HFFc6 (cell line): ENCODE measurements at places on chromosomes 6 and 20. TPM values are rescaled to one million over a fixed set of nuclear protein-coding genes. Genes with fewer than 3 reads are reported as not detected.
A peak's percentile ranks its signal among the peaks of the same experiment; 100 is the strongest.

DNA sequence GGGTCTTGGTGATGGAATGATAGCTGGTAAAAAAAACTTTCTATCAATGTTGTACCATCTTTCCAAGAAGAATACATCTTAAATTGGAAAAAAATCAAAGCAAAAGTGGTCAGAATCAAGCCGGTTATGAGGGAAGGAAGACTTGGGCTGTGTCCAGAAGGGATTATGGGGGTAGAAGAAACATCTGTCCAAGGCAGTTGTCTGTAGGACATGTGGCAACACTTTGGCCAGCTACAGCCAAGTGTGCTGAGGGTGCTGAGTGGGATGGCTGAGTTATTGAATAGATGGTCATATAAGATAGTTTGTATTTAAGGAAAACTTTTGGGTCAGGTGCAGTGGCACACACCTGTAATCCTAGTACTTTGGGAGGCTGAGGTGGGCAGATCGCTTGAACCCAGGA is 38.4 kb downstream of the INSM1 start:
- DNase-seq = no peak

GRCh38 chr6:85134172-85134571 is 315.7 kb upstream of the NT5E start:
- no peak for DNase-seq

DNA sequence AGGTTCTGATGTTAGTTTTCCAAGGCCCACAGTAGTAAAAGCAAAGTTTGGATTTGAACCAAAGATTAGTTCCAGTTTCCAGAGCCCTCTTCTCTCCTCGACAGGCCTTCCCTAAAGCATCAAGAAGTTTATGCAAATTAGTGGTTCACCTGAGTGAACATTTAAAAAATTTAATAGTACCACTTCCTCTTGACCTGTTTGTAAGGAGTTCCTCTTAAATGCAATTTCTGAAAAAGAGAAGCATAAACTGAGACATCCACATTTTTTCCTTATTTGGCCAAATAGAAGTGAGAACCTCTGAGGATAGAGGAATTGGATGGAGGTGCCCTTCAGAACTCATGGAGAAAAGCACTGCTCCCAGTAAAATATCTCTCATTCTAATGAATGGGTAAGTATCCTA is 1.2 kb upstream of the DSE start:
- DNase-seq = no peak

DNA sequence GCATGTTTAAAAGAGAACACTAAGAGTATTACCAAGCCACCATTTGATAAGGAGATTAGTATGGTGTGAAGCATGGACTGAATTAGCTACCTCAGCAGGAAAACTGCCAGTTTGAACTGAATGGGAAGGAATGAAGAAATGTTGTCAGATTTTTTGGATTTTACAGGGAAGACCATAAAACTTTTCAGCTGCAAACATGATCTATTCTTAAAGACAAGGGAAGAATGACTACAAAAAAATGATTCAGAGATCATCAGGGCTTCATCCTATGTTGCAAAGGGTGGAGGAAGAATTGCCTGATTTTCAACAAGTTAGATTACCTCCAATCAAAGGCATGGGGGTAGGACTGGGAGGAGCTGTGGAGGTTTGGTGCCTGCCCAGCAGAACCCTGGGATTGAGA is 49.3 kb upstream of the MTRF1L start:
- no peak for DNase-seq

- peak; percentile 63 for DNase-seq
These were observed 51.6 kb upstream of the FAM184A start for GRCh38 chr6:119129968-119130484.

- no peak for DNase-seq
These were observed 278.6 kb downstream of the COL12A1 start for GRCh38 chr6:74927299-74927698.

DNA sequence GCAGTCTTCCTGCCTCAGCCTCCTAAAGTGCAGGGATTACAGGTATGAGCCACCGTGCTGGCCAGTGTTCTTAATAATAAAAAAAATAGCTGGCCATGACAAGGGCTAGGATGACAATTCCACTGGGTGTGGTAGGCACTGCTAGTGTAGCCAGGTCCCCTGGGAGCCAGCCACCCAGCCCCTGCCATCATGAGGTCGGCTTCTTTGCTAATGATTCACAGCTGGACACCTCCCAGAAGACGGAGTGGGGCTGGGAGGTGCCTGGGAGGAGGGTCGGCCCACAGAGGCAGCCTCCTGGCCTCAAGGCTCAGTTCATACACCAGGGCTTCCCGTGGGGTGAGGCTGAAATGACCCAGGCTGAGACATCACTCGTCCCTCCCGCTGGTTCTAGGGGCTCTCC is 230.4 kb downstream of the TAF4 start:
- no peak for DNase-seq

DNA sequence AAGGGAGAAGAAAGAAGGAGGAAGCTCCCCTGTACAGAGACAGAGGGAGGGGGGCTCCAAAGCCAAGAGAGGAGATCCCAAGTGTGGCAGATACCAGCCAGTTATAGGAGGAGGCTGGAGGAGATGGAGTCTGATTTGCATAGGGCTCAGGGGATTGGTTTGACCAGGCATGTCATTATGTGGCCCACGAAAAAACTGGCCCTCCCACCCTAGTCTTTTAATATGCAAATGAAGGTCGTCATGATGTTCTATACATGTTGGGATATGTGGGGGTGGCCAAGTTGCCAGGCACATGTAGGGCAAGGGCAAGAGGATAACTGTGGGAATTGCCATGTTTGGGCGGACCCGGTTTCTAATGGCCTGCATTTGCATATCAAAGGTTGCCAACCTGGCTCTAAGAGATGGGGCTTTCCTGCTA is 17.6 kb upstream of the ZFP64 start:
- no peak for DNase-seq

Gene SLC44A4
- 0.09 TPM in 1 of 3 replicates, not detected in the others for total RNA-seq

GRCh38 chr6:39029156-39030011 is 19.2 kb upstream of the GLP1R start:
- no peak for DNase-seq

DNA sequence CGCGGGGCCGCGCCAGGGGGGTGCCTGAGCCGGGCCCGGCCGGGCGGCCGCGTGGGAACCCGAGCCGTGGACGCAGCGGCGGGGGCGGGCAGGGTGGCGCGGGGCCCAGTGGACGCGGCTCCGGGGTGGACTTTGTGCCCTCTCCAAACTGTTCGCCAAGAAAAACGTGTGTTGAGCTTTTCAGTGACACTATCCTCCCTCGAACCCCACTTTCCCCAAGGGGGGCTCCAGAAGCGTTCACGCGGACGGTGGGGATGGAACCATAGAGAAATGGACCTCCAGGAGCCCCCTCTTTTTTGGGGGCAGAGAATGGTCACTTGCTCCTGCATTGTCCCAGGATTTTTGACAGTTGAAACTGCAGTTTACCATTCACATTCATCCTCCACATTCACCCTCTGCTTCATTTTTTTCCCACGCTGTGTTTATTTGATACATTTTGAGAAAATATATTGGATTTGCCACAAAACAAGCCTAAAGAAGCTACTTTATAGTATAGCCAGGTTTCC is 2.9 kb upstream of the HIVEP1 start:
- no peak for DNase-seq

Gene CENPW
- total RNA-seq = 27.1 to 70.3 TPM (median 50.4 TPM) in 3 replicates

Gene DEFB132
- not detected in 3 replicates for total RNA-seq

- DNase-seq = peak; percentile 55
These were observed 9.7 kb downstream of the LINC00237 start for GRCh38 chr20:21096321-21097043.

DNA sequence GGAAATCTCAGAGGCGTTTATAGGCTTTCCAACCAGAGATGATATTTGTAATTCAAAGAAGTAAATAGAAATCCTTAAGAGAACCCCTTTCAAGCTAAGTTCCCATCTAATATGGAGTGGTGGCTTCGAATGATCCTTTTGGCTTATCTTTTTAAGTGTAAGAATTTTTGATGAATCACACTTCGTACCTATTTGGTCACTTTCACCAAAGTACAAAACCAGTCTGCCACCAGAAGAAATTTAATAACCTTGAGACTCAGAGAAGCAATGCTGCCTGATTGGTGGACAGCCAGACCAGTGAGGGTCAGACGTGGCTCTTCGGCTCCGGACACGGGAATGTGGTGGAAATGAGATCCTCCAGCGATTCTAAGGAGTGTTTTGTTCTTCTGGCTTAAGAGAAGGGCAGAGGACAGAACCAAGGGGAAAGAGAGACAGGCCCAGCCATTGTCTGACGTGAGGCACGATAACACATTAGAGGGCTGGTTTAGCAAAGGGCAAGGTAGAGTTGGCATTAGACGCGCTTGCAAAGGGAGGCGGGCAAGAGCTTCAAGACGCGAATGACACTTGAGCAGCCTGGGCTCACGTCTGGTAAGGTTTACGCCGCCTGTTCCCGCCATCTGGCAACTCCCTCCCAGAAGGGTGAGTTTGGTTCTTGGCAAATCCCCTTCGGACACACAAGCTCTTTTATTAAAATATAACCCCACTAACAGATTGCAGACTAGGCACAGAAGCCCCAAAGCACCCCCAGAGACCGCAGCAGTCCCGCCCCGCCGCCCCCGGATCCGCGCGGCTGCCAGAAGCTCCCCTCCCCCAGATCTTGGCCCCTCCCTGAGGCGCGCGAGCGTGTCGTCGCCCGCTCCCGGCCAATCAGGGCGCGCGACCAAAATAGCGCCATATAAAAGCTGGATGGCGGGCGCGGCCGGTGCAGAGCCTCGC is 50.0 kb upstream of the EZR start:
- DNase-seq = no peak

DNA sequence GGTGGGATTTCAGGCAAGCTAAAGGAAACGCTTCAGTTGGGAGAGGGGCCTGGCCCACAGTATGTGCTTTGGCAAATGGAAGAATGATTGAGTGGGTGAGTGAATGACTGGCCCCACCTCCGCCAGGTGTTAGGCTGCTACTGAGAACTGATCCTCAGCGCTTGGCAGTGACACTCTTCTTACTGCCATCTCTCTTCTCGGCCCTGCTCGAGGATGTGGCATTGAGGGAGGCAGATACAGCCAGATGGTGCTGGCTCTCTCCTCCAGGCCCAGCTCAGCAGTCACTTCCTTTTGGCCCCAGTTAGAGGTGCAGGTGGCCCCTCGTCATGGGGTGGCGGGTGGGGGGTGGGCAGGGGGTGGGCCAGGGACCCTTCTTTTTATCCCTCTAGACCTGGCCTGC is 38.9 kb upstream of the KCNK5 start:
- no peak for DNase-seq
